ENCODE measurements at places on chromosomes 6 and 20.

DNA sequence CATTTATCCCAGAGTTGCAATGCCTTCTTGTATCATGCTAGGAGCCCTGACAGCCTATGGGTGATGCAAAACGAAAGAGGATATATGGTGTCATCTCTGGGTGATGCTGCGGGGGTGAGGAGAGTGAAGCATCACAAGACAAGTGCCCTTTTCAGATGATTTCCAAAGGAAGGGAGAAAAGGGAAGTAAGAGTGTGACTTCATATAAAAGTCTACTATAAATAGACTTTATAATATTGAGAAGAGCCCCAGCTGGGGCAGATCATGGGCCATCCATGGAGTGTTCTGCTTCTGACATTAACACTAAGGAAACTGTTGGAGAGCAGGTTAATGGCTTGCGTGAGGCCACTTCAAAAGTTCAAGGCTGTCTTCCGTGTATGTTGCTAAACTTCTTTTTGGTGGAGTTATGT lies 4.4 kb downstream of the CD83 start:
- no peak for DNase-seq

- DNase-seq, result no peak
Measured at GRCh38 chr6:32519118-32519909, 10.8 kb downstream of the HLA-DRB5 start.

GRCh38 chr6:37974381-37974780 lies 154.9 kb downstream of the ZFAND3 start:
- no peak for DNase-seq

- no peak for DNase-seq
Measured at GRCh38 chr20:54208548-54209176, 775 bp downstream of the PFDN4 start.

GRCh38 chr6:28206928-28207509 lies 18.1 kb upstream of the ZSCAN9 start:
- no peak for DNase-seq

GRCh38 chr20:51758978-51759544 lies 9.1 kb downstream of the ATP9A start:
- DNase-seq, result peak; percentile 22

GRCh38 chr20:50654904-50655303 lies 36.4 kb downstream of the RIPOR3 start:
- no peak for DNase-seq

- no peak for DNase-seq
Measured at GRCh38 chr6:130969791-130970491, 93.1 kb downstream of the EPB41L2 start.

- DNase-seq, result no peak
Measured at GRCh38 chr6:132768051-132768517, 10.4 kb upstream of the VNN2 start.

DNA sequence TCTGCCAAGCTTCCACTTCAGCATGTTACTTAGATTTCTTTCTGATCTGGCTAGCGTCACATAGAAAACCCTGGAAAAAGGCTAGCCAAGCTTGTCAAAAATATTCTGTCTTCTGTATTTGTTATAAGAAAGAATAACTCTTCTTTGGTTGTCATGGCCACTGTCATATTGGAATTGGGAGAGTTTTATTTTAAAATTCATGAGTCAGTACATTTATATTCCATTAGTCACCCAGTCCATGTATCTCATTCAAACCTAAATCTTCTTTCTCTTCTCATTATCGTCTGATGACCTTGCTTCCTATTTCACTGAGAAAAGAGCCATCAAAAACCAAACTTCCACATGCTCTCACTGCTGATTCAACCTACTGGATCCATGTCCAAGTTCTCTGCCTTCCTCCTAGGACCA lies 65.7 kb downstream of the EPM2A start:
- DNase-seq, result no peak

- no peak for DNase-seq
Measured at GRCh38 chr6:142637624-142638351, 307.2 kb downstream of the HIVEP2 start.

DNA sequence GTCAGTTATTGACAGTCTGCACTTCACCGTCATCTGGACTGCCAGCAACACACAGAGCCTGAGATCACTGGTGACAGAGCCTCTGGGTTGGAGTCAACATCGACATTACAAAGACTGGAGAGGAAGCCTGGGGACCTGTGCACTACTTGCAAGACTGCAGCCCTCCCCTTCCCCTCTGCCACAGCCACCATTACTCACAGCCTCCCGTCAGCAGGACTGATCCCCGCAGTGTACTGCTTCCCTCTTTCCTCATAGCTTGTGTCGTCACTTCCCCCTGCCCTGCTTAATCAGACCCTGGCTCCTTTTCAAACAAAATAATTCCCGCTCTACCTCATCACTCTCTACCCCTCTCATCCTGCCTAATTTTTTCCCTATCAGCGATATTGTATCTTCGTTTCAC lies 235.5 kb upstream of the KCNQ5 start:
- DNase-seq, result no peak

- DNase-seq, result peak; percentile 3
Measured at GRCh38 chr6:111113336-111114086, 26.2 kb downstream of the SLC16A10 start.

DNA sequence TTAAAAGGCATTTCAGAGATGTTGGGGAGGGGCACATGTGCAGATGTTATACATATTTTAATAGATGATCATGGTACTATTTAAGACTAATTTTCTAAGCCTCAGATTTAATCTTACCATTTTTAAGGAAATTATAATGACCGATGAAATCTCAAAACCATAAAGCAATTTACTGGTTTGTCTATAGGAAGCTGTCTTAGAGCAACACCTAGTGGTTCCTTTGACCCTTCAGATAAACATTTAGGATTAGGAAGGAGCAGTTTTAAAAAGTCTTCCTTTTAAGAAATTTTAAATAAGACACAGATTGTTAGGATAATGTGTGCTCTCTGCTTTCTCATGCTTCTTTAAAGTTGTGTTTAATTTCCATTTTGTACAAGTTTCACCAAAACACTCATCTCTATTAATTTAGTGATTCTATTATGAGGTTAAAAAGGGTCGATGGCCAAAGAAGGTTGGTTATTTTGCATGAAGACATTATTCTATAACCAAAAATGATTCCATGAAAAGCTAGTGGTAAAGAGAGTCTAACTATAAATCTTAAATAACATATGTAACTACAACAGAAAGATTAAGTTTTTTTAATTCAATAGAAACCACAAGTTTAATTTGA lies 376.4 kb downstream of the HACE1 start:
- no peak for DNase-seq

DNA sequence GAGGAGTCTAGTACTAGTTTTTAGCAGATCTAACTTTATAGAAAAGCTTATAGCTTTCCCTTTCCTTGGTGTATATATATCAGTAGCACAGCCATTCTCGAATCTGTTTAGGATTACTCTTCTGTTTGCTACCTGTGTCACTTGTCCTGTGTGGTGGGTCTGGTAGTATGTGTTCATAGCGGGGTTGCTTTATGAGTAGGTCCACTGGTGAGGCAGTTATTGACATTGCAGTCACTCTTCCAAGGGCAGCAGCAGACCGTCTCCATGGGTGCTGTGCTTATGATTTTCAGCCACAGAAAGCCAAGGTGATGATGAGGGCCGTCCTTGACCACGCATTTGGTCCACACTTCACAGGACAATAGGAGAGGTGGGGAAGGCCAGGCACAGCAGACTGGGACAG lies 171.5 kb downstream of the CDKAL1 start:
- DNase-seq, result no peak

GRCh38 chr6:150517175-150517574 lies 82.5 kb upstream of the PLEKHG1 start:
- no peak for DNase-seq

DNA sequence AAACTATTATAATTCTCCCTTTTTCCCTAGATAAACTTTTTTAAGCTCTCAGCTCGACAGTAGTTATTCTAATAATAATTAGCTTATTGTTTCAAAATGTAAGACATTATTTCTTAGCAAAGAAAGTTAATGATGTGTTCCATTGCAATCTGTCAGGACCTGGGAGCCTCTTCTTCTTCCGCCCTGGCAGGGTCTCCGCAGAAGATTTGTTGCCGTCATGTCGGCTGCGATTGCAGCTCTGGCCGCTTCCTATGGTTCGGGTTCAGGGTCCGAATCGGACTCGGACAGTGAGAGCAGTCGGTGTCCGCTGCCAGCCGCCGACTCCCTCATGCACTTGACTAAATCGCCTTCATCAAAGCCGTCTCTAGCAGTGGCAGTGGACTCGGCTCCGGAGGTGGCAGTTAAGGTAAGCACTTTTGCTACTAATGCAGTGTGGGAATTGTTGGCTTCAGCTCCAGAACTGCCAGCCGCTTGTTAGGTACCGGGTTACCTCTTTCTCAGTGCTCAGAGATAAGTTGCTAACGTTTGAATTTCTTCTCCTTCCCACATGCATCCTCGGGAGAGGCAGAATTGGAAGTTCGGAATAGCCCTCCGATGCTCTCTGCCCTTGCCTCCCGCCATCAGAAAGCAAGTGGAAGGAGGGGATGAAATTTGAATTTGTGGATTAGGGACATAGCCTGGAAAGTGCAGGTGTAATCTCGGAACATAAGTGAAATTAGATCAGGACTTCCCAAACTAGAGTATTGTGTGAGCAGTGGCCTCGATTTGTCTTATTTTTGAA lies at the start of gene CDC40:
CDC40 (plus strand) TSS at position 200 of the 781 bp plus-strand sequence; CDS start at position 218, 18 bp downstream.
- DNase-seq, result peak; percentile 78

DNA sequence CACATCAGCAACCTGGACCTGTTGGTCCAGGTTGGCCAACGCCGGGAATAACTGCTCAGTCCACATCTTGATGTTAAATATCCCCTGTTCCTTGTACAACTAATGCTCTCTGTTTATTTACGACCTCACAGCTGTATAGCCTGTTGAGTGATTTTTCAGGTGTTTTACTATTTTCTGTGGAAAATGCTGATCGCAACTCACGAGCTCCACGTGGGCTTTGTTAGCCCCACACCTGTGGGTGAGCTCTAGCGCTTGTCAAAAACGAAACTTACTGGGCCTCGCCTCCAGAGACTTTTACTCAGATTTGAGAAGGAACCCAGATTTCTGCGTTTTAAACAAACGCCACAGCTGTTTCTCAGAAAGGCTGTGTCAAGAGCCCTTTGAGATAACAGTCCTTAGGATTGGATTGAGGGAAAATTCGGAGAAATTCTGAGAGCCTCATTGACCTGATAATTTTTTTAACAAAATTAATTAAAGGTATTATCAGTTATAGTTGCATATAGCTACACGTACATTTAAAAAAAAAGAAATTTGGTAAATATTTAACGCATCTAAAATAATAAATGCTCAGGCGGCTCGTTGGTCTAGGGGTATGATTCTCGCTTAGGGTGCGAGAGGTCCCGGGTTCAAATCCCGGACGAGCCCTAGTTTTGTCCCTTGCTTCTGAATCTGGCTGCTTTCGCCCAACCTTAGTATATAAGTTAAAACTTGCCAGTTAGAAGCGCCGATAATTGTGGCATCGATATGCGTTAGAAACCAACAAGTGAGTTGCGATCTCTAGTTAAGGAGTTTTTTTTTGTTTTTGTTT lies 16.7 kb downstream of the HMGN4 start:
- DNase-seq, result no peak

- no peak for DNase-seq
Measured at GRCh38 chr6:26420688-26421171, 18.7 kb downstream of the BTN3A1 start.

GRCh38 chr6:112343977-112344376 lies 3.2 kb upstream of the RFPL4B start:
- DNase-seq, result no peak

- no peak for DNase-seq
Measured at GRCh38 chr6:159959976-159960384, 8.9 kb upstream of the IGF2R start.

DNA sequence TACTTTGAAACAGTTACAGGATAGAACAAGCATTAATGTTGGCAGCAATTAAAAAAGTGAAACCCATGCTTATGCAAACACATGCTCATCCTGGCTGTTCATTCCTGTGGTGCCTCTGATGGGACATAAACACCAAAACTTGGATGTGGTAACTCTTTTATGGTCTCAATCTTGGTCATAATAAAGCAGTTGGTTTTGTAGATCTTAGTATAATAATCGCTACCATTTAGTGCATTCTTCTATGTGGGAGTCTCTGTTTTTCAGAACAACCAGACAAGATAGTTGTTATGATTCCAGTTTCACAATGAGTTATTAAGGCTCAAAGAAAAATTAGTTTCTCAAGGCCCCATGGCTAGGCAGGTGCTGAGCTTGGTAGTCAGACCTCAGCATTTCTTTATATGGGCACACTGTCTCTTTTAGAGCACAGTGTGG lies 184.0 kb downstream of the UTRN start:
- no peak for DNase-seq

- no peak for DNase-seq
Measured at GRCh38 chr6:5509106-5509505, 247.8 kb downstream of the FARS2 start.

DNA sequence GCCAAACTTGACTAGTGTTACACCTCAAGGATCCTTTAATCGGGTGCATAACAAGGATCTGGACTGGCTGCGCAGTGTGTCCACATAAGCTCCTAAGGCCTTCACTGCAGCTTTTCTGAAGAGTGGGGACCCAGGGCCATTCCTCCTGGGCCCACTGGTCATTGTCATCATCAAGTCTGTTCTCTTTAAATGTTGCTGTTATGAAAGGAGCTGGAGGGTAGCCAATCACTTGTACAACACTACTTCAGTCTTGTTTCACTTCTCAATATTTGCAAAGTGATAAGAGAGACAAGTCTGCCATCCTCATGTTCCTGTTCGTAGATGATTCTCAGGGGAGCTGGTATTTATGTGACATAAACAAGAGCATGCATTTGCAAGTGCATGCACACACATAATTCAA lies 149.8 kb downstream of the SYNDIG1 start:
- no peak for DNase-seq

DNA sequence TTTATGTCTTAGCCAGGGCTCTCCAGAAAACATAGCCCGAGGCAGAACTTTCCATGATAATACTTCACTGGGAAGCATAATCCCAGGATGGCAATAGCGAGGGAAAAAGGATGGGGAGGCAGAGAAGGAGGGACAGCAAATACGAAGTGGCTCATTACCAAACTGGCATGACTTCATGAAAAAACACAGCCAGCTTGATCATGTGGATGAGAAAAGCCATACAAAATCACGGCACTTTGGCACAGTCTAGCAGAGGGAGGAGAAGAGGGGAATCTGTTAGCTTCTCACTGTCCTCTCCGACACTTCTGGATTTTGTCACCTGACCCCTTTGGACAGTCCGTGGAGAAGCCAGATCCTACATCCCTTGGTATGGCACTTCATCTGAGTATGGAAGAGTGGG lies 212.5 kb upstream of the GRIK2 start:
- DNase-seq, result no peak

GRCh38 chr6:107957909-107958688 lies at the start of gene SEC63:
Gene SEC63 (minus strand): TSS chr6:107958208. CDS start chr6:107958009, 199 bp downstream.
- DNase-seq, result peak; percentile 95

- DNase-seq, result no peak
Measured at GRCh38 chr6:54861905-54862616, 15.5 kb downstream of the FAM83B start.

DNA sequence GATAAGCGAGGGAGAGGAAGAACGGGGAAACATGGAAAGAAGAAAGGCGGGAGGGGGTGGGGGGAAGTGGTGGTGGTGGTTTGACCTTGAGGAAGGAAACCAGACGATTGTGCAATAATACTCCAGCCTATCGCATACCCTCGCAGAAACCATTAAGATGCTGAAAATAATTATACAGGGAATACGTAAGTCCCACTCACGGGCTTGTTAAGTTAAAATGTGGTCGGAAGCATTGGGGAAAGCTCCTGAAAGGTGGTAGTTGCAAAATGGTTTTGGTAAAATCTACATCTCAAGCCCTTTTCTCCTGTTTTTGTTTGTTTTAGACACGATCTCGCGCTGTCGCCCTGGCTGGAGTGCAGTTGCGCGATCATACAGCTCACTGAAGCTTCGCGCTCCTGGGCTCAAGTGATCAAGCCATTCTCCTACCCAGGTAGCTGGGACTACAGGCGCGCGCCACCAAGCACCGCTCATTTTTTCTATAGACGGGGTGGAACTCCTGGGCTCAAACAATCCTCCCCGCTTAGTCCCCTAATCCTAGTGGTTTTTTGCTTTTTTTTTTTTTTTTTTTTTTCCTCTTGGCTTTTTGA lies 128.9 kb upstream of the ZNF184 start:
- DNase-seq, result no peak
